ENCODE measurements at places on chromosomes 13 and 19.

GRCh38 chr19:49801966-49802661 is 11.0 kb downstream of the FUZ start:
- peak; percentile 38 for DNase-seq

DNA sequence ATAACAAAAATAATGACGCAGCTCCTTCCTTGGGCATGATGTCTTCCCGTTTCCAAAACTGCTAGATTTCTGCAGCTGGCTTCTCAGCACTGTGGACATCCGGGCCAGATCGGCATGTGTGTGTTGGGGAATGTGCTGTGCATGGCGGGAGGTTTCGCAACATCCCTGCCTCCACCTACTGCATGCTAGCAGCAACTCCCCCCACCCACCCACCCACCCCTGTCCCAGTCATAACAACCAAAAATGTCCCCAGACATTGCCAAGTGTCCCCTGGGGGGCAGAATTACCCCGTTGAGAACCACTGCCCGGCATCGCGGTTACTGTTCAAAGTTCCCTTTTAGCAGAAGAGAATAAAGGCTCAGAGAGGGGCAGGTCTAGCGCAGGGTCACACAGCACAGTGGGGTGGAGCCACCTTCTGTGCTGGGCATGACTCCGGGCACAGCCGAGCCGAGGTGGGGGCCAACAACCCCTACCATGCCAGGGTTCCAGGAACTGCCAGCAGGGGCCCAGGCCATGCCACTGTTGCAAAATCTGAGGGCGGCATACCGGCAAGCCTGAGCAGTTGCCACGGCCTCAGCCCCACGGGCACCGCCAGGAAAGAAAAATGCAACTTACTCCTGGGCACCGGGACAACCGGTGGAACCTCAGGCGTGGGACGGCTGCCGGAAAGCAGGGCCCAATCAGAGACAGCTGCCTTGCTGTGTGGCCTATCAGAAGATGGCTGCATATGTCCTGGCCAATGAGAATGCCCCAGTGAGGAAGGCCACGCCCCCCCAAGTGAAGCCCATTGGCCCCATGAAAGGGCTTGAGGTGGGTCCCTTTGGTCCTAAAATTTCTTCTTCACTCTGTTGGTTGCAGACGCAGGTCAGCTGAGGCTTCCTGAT is 22.5 kb upstream of the NFIC start:
- DNase-seq = peak; percentile 79

DNA sequence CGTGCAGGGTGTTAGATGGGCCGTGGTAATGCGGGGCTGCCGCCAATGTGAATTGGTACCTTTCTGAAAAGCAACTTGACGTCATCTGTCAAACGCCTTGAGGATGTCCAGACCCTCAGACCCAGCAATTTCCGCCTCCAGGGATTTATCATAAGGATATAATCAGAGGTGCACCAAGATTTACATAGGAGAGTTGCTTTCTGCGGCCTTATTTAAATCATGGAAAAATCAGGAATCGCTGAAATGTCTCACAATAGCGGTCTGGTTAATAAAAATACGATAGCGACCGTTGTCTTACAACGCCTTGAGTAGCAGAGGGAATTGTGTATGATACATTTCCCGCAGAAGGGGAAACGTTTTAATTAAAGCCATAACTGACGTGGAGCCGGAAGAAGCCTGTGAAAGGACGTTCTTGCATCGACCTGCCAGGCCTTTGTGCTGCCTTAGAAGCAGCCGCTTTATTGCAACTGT is 32.3 kb upstream of the NDUFS7 start:
- no peak for DNase-seq

- no peak for DNase-seq
Observed at GRCh38 chr19:36110487-36111199, at the start of gene OVOL3. TSS of gene OVOL3 (plus strand) at chr19:36111143. CDS start at chr19:36111203, 60 bp downstream.

DNA sequence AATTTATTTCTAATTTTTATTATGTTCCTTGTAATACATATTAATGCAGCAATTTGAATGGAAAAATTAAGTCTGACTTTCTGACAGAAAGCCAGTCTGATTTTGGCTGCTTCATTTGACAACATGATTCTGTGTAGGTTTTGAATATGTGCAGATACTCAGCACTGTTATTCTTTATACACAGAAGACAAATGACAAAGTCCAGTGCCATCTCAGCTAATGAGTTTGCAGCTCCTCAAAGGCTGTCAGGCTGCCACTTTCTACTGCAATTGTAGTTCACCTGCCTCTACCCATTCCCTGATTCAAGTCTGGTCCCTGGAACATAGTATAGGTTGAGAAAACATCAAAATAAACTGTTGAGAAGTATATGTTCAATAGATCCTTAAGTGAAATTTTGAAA is 2.9 kb upstream of the CHAMP1 start:
- no peak for DNase-seq

DNA sequence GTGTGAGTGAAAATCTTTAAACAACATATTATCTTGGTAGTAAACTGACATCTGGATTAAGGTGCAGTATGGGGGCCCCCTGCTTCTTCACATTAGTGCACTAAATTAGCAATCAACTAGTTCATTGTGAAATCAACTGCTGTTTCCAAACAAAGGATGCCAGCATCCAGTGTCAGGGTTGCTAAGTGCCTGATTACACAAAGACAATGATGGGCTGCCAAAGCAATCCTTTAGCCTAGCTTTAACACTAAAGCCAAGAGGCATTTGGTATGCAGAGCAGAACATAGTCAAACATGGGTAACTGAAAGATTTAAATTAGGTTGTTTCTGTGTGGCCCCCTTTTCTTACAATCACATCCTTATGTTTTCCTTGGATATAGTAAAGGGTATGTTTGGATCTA is 543.1 kb upstream of the SLITRK5 start:
- no peak for DNase-seq

DNA sequence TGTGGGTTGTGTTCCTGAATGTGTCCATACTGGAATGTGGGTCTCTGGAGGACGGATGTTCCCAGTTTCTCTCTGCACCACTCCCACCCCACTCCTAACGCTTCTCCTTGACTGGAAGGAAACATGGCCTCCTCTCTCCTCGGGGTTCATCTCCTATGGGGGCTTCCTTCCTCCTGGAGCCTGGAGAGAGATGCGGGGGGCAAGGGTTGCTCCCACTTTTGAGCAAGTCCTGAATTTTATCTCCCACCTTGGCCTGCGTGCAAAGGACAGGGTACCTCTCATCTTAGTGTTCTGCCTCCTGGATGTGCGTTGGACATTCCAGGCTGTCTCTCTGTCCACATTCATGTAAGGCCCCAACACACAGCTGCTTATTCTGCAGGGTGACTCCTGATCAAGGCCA is 52.5 kb upstream of the UQCRFS1 start:
- DNase-seq = no peak

DNA sequence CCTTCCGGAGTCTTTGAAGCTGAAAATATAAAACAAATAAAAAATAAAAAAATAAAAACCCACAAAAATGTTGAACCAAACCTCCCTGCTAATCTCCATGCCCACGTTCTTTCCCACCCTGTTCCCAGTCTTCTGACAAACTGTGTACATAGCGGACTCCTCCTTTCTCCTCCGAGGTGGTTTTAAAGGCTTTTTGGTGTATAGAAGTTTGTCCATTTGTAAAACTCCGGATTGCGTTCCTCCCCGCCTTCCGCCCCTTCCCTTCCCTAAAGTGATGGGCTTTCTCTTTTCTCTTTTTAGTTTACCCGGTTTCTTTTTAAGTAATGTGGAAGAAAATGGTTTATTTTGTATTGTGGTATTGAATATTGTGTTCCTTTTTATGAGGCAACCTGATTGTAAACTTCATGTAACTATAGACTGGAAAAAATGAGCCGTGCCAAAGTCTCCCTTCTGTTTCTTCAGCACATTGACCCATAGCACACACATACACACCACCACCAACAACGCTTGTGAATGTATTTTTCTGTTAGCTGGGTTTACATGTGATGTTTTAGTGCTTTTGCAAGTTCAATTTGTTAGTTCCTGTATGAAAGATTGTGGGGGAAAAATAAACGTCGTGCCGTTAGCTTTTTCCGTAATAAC is 4.4 kb downstream of the ZIC2 start:
- DNase-seq = no peak

GRCh38 chr13:101709952-101710351 is 257.5 kb downstream of the ITGBL1 start:
- no peak for DNase-seq

GRCh38 chr19:16226878-16227836 is 29.4 kb downstream of the AP1M1 start:
- DNase-seq = no peak

- DNase-seq = no peak
Observed at GRCh38 chr13:112602189-112602588, 14.2 kb upstream of the TUBGCP3 start.

DNA sequence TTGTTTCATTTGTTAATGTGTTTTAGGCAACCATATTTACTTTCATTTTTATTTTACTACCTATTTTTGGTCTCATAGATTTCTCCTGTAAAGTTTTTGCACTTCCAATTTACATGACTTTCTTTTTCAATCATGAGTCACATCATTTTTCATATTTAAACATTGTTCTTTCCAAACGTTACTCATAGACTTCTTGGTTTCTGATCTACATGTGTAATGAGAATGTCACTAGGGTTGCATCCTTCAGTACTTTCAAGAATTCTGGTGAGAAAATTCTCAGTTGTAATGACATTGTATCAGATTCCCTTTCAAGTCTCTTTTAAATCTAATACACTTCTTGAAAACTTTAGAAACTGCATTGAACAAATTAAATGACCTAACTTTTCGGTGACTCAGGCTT is 991.7 kb downstream of the EFNB2 start:
- no peak for DNase-seq

DNA sequence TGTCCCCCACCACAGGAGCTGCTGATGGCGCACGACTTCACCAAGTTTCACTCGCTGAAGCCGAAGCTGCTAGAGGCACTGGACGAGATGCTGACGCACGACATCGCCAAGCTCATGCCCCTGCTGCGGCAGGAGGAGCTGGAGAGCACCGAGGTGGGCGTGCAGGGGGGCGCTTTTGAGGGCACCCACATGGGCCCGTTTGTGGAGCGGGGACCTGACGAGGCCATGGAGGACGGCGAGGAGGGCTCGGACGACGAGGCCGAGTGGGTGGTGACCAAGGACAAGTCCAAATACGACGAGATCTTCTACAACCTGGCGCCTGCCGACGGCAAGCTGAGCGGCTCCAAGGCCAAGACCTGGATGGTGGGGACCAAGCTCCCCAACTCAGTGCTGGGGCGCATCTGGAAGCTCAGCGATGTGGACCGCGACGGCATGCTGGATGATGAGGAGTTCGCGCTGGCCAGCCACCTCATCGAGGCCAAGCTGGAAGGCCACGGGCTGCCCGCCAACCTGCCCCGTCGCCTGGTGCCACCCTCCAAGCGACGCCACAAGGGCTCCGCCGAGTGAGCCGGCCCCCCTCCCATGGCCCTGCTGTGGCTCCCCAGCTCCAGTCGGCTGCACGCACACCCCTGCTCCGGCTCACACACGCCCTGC is 4.4 kb upstream of the NOP53 start:
- DNase-seq = no peak

GRCh38 chr19:14519245-14519859 is 1.2 kb upstream of the DNAJB1 start:
- DNase-seq = no peak

- DNase-seq = no peak
Observed at GRCh38 chr19:419721-420515, 11.0 kb upstream of the C2CD4C start.

- DNase-seq = no peak
Observed at GRCh38 chr13:39699274-39699673, 43.8 kb downstream of the COG6 start.

DNA sequence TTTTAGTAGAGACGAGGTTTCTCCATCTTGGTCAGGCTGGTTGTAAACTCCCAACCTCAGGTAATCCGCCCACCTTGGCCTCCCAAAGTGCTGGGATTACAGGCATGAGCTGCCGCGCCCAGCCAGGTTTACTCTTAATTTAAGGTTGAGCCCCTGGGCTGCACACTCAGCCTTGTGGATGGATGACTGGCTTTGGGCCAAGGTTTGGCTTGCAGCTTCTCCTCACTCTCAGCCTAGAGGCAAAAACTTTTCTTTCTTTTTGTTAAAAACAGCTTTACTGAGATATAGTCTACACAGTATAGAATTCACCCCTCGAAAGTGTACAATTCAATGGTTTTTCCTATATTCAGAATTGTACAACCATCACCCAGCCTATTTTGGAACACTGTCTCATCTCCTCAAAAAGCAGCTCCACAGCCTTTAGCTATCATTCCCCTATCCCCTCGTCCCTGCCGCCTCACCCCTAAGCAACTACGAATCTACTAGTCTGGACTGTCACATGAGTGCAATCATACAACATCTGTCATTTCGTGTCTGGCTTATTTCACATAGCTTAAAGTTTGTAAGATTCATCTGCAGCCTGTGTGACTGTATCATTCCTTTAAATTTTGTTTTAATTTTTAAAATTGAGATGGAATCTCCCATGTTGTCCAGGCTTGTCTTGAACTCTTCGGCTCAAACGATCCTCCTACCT is 14.5 kb upstream of the TSPAN16 start:
- DNase-seq = no peak

DNA sequence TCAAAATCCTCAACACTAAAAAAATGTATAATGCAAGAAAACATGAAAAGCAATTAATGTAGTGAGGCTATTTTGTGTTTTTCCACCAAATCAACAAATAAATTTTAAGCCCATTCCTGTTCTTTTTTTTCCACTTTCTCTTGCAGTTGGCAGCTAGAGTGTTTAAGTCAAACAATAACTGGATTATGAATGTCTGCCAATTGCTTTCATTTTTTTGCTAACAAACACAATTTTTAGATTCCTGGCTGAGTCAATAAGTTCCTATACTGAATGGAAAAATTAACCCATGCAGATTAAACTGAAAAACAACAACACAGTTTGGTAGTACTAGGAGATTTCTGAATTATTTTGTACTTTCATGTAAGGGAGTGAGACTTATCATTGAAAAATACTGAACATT is 232.4 kb downstream of the SLITRK5 start:
- DNase-seq = no peak

DNA sequence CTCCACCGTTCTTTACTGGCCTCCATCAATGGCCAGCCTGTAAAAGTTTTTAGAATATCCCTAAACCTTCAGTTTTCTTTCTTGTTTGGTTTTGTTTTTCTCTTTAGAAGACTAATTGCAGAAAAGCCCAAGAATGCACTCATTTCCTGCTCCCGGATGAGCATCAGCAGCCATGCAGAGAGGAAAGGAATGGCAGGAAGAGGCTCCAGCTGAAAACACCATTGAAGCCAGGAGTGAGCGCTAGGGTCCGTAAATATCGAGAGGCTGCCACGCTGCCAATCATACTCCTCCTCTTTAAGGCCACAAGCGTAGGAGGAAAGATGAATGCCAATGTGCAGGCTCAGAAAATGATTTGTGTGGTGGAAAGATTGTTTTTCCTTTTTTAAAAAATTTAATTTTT is 57.4 kb upstream of the UBE2L5 start:
- peak; percentile 45 for DNase-seq

GRCh38 chr19:960020-960419 is 24.1 kb upstream of the WDR18 start:
- DNase-seq = no peak

- no peak for DNase-seq
Observed at GRCh38 chr13:51559946-51560735, 24.1 kb upstream of the WDFY2 start.

- DNase-seq = no peak
Observed at GRCh38 chr13:103188713-103189326, 122.6 kb upstream of the SLC10A2 start.

- no peak for DNase-seq
Observed at GRCh38 chr13:40063703-40064102, 408.2 kb downstream of the COG6 start.

GRCh38 chr19:3175781-3176714 is 2.5 kb upstream of the S1PR4 start:
- peak; percentile 90 for DNase-seq

- DNase-seq = peak; percentile 94
Observed at GRCh38 chr13:33279414-33280278, 5.9 kb downstream of the STARD13 start.

Measured in EL (cell line).